Activated CD4-positive, alpha-beta T cell treated with anti-CD3 and anti-CD28 coated beads for 36 hours (primary cell): ENCODE measurements at places on chromosomes 6 and 20.

DNA sequence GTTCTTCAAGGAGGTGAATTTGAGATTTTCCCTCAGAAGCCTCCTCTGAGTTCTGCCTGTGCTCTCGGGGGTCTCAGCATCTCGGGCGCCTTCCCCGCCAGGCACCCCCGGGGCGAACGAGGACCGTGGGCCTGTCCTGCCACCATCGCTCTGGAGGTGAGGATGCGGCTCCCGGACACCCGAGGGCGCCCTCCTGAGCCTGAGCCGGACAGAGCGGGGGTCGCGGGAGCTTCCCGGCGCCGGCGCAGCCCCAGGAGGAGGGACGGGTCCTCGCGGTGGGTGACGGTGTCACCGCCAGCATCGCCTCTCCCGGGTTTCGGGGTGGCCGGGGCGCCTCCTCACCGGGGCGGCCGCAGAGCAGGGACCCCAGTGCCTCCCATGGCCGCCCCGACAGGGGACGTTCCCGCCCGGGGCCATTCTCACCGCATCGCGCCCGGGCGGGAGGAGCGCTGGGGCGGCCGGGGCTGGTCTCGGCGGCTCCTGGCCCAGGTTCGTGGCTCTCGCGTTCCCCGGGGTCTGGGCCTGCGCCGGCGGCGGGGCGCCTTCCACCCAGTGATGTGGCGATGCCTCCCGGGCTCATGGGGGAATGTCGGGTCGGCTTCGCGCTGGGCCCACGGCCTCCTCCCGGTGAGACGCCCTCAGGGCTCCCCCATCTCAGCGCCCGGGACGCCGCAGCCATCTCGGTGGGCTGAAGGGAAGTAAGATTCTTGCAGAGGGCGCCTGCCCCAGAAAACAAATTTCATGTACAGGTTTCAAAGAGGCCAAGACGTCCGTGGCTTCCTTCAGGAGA, 210.5 kb downstream of the ERMARD start:
- DNase-seq = peak; percentile 51

DNA sequence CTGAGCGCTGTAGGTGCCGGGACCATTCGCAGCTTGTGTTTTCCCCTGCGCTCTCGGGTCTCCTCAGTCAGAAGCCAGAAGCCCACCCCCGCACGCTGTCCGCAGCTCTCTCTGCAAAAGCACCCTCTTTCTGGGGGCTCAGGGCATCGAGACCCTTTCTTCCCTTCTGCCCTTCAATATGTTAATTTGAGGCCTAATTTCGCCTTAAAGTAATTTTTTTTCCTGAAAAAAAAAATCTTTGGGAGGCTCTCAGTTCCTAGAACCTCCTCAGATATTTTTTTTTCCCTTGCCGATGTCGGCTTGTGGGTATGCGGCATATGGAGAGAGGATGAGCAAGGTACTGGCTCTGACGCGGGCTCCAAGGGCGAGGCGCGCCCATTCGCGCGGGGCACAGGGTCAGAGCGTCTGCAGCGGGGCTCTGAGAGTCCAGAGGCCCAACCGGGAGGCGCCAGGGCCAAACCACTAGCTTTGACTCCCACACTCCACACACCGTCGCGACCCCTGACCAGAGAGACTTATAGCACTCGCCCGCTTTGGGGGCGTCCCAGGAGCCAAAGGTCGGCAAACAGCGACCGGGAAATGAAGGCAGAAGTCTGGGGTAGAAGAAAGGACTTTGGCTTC, 893 bp downstream of the PRDM13 start:
- no peak for DNase-seq

- DNase-seq = no peak
Measured at GRCh38 chr6:12312736-12313135, 22.6 kb downstream of the EDN1 start.

DNA sequence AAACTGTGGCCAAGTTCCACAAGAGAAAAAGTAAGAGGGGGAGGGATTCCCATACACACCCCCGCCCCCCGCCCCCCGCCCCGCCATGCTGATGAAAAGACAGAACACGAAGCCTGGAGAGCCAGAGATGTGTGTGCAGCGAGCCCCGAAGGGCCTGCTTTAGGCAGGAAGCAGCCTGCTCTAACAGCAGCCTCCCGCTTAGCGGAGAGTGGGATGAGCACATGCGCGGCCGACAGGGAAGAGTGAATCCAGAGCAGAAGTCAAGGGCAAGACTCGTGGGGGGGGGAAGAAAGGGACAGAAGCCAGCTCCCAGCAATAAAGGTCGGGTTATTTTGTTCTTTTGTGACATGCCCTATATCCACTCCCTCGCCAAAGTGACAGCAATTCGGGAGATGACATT, 67.2 kb upstream of the PTGIS start:
- DNase-seq = no peak

GRCh38 chr6:28696682-28697081, 171.0 kb downstream of the GPX5 start:
- DNase-seq = no peak

DNA sequence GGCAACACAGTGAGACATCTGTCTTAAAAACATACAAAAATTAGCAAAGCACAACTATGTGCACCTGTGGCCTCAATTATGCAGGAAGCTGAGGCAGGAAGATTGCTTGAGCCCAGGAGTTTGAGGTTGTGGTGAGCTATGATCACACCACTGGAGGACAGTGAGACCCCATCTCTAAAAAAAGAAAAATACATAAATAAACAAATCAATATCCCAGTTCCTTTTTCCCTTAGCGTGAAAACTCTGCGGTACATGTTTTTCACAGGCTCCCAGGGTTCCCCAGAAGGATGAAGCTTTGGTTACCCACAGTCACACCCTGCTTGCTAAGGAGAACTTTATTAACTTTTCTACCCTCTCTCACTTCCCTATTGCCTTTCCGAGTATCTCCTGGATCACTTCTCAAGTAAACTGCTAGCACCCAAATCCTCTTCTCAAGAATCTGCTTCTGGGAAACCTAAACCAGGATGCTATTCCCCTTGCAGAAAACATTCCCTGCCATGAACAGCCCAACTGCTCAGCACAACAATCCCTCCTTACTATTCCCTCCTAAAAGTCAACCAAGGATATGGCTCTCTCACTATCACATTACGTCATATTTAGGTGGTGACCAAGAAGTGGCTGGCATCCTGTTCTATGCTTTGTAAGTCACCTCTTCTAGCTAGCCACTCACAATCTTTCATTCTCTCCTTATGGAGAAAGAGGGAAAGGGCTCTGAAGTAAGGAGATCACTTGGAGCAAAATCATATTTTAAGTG, 122.4 kb downstream of the IPCEF1 start:
- DNase-seq = no peak
